ENCODE measurements at places on chromosomes 2 and 18.

DNA sequence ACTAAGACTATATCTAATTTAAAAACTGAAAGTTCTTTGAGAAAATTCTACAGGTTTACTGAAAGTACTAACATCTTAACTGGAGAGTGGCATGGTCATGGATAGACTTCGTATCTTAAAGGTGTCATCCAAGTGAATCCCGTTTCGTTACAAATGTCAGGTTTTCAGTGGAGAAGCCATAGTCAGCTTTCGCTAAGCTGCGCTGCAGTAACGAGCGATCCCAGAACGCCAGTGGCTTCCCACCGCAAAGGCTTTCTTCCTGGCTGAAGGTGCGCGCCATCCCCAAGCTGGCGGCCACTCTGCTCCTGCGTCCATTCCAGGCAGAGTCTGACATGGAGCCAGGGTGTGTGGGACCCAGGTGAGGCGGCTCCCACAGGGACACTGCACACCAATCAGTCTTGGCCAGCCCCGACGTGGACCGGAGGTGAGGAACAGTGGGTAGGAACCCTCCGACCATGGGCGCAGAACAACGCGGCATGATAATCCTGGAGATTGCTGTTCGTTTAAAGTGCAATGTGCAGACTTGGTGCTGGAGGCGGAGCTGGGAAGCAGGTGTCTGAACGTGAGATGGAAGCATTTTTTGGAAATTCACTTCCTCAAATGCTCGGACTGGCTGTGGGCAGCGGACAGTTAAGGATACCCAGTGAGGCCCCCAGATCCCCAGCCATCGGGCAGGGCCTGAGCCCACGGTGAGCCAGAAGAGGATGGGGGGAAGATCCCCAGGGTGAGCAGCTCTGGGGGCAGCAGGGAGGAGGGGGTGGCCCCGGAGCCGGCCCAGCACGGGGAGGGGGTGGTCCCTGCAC lies 27.8 kb upstream of the KCNG2 start:
- no peak for DNase-seq

- no peak for DNase-seq
These were observed 291.8 kb upstream of the TNP1 start for GRCh38 chr2:217151509-217152206.

- no peak for DNase-seq
These were observed 290.0 kb downstream of the CYP26B1 start for GRCh38 chr2:71857636-71858035.

- DNase-seq, result no peak
These were observed 38.1 kb downstream of the AFTPH start for GRCh38 chr2:64562148-64562784.

DNA sequence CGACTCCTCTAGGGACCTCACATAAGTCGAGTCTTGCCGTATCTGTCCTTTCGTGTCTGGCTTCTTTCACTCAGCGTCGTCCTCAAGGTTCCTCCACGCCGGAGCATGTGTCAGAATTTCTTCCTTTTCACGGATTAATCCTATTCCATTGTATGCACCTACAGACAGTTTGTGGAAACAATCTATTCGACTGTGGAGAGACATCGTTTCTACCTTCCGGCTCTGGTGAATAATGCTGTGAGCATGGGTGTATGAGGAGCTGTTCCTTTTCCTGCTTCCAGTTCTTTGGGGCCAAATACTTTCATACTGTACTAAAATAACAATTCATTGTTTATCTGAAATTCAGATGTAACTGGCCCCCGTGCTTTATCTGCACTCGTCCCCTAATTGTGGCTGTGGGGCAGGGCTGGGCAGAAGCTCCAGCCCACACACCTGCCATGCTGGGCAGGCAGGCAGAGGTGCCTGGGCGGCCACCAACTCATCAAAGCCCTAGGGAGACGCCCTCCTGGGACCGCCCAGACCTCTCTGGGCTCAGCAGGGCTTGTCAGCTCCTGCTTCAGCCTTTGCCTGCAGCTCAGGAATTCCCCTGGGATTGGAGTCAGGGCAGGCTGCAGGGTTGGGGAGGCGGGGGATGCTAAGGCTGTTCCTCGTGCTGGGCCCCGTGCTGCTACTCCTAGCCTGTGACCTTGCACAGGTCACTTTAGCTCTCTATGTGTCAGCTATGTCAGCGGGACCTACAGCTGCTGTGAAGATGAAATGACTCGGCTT lies 14.5 kb downstream of the GPC1 start:
- DNase-seq, result no peak

DNA sequence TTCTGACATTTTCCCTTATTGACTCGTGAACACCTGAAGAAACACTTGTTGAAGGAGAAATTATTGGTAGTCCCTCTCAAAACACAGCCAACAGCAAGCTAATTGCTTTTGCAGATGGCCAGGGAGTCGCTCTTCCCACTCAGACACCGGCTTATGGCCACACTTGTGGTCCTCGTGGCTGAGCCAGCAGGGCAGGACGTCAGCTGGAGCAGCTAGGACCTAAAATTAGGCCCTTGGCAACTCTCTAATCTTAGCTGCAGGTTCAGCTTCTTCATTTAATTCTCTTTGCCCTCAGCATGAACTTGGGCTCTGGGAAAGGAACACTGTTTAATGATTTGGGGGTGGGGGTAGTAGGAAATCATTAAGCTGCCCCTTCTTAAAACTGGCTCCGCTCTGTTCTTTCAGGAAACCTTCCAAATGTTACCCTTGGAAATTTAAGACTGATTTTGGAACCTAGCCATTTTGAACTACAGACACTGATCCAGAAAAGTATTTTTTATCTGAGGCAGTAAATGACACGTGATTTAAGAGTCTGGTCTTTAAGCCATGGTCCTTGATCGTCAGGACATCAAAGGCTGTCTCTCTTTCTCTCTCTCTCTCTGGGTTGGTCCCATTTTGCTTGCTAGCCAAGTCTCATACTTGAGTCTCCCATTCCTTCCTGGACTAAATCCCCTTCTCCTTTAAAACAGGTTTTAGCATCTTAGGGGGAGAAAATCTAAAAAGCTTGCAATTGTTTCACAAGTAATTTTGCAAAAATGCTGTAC lies 77.5 kb downstream of the CDK15 start:
- peak; percentile 68 for DNase-seq

DNA sequence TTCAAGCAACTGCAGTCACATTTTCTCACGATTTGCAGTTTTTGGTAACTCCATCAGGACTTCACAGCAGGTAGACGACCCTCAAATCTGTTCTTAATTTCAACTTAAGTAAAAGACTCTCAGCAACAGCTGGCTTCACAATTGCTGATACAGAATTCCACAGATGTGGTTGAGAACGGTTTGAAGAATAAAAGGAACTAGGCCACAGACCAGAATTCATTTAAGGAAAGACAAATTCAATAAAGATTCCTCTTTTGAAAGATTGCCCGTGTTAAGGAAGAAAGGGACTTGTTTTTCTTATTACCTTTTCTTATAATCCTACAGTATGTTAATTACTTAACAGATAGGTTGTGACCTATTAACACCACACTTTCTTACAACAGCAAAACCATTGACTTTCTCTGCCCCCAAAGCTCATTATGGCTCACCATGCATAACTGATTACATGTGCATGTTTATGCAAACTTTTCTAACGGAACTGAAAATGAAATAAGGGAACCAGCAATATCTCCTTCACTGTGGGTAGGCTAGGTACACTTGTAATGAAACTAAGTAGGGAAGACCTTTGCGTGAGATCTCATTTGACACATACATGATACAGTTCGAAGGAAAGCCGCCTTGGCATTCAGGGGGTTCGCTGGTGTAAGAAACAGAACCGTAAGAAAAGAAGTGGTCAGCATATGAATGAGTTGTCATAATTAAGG lies 4.7 kb upstream of the ZNF516 start:
- DNase-seq, result no peak

- peak; percentile 90 for DNase-seq
These were observed at the start of gene RIF1 for GRCh38 chr2:151409601-151410484. Gene RIF1, plus strand, starts transcription at chr2:151409902. Its CDS starts 522 bp downstream, at chr2:151410424.

- DNase-seq, result no peak
These were observed 3.8 kb upstream of the SLC8A1 start for GRCh38 chr2:40455661-40456060.

DNA sequence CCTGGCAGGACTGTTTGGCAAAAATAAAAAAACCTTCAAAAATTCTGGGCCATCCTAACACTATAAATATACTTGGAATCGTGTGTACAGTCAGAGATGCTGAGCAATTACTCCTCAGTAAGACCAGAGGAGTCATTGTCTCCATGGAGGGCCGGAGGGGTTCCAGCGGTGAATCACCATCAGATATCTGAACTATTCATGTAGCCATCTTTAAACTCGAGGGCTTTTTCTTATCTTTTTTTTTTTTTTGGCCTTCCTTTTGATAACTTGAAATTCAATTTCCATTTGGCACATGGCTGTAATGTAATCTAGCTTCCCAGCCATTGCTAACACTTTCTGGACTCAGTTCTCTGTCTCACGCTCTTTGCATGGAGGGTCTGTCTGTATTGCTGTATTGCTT lies 7.4 kb upstream of the FHL2 start:
- DNase-seq, result no peak

DNA sequence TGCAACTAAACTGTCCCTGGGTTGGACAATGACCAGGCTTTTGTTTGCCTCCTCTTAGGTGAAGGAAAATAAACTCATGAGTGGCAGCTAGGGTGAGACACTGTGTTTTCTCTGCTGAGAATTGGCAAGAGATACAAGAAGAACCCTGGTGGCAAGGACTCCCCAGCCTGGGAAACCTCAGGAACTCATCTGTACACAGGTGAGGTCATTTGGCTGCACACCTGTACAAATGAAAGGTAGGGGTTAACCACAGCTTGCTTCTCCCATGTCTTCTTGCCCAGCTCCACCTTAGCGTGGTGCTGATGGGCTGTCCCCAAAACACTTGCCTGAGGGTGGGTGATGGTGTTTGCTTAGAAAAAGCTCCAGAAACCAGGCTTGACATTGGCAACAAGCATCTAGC lies 97.2 kb upstream of the FAM136A start:
- DNase-seq, result no peak

GRCh38 chr2:185628985-185629384 lies 109.6 kb upstream of the FSIP2 start:
- no peak for DNase-seq

GRCh38 chr2:49028101-49028500 lies 126.2 kb downstream of the FSHR start:
- no peak for DNase-seq

GRCh38 chr2:15919716-15920434 lies 20.5 kb upstream of the MYCN start:
- DNase-seq, result no peak

- DNase-seq, result no peak
These were observed 18.9 kb upstream of the MAL start for GRCh38 chr2:95006588-95006987.

GRCh38 chr2:206518997-206519396 lies 75.7 kb downstream of the ADAM23 start:
- DNase-seq, result no peak

GRCh38 chr2:177604271-177605065 lies 211.9 kb downstream of the AGPS start:
- peak; percentile 25 for DNase-seq

DNA sequence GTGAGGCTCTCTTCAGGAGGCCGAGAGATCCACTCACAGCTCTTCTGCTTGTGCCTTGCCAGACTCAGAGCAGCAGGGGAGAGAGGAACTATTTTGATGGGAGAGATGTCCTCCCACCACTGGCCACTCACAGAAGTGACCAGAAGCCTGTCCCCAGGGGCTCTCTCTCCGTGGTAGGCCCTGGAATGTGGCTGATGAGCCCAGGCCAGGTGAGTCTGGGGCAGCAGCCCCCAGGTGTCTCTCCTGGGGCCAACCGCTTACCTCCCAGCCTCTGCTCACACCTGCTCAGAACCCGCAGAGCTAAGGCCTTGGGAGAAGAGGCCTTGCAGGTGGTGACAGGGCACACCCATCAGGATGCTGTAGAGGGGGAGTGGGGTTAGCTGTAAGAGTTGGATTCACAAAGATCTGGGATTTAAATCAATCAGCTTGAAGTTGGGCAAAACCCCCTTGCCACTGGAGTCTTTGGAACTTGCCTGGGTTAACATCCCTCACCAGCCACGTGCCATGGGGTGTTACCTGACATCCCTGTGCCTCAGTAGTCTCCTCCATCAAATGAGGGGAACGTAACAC lies 29.1 kb upstream of the ASB18 start:
- DNase-seq, result no peak

GRCh38 chr2:23230885-23231284 lies 154.1 kb upstream of the KLHL29 start:
- no peak for DNase-seq

- DNase-seq, result no peak
These were observed 64.1 kb upstream of the SIX3 start for GRCh38 chr2:44877417-44877816.

DNA sequence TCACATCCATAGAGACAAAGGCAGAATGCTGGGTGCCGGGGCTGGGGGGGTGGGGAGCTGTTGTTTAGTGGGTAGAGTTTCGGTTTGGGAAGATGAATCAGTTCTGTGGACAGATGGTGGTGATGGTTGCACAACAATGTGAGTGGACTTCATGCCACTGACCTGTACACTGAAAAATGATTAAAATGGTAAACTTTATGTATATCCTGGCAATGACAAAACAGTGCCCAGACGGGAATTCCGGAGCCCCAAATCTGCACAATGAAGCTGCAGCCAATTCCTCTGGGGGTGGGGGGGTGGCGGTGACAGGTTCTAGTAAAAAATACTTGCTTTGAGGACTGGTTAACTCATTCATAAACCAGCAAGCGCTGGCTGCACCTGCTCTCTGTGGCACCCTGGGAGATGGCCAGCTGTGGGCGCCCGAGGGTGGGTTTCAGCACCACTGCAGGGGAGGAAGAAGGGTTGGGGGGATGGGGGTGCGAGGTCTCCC lies 81.8 kb upstream of the HPCAL1 start:
- DNase-seq, result no peak

DNA sequence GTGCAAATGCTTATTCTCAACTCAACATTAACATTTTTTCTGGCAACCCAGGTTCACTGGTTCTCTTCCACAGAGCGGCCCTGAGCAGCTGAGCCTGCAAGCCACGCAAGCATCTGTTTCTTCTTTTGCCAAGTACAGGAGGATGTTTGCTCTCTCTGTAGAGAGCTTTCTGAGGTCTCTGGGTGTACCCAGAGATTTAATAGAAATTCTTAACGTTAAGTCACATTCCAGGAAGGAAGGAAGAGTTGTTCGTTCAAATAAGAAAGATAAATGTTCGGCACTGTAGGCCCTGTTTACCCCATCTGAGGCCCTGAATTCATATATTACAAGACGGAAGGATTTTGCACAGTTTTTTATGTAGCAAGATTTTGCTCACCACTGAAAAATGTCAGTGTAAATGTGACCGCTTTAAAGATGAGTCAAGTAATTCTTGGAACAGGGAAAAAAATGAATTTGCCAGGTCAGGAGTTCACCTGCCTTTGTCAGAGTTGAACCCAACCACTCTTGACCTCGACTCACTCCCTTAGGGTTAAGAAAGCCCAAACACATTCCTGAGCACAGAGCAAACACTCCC lies 30.1 kb downstream of the KCTD18 start:
- DNase-seq, result no peak

GRCh38 chr2:84713441-84713840 lies 167.4 kb downstream of the TRABD2A start:
- no peak for DNase-seq

- no peak for DNase-seq
These were observed 39.7 kb upstream of the MAP4K4 start for GRCh38 chr2:101657787-101658186.

GRCh38 chr2:223232896-223233295 lies 180.9 kb downstream of the KCNE4 start:
- DNase-seq, result no peak

GRCh38 chr18:48643262-48643661 lies 104.4 kb downstream of the CTIF start:
- DNase-seq, result no peak

GRCh38 chr2:202508686-202509085 lies 126.1 kb upstream of the FAM117B start:
- DNase-seq, result no peak
